ENCODE measurements at places on chromosomes 13 and 19. TPM values are rescaled to one million over a fixed set of nuclear protein-coding genes. Genes with fewer than 3 reads are reported as not detected.
A peak's percentile ranks its signal among the peaks of the same experiment; 100 is the strongest.

- no peak for DNase-seq
Measured at GRCh38 chr19:32018014-32018413, 327.4 kb upstream of the ZNF507 start.

DNA sequence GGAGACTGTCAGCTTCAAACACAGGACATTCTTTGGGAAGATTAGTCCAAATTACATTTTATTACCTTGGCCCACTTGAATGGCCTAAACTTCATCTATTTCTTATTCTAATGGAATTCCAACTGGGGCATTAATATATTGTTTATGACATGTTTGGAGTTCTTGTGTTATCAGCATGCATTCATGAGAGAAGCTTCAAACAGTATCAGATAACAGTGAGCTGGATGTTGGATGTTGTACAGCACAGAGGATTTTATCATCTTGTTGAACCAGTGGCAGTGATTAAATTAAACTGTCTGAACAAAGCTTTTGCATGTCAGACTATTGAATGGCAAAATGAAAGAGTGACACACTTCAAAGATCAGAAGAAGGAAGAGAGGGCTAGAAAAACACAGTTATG, 50.0 kb downstream of the MZT1 start:
- DNase-seq: no peak

- peak; percentile 60 for DNase-seq
Measured at GRCh38 chr13:43908156-43909126, 28.7 kb downstream of the LACC1 start.

- no peak for DNase-seq
Measured at GRCh38 chr13:28239374-28239773, 101.0 kb downstream of the PAN3 start.

Gene CADM4
- 26.0 TPM for total RNA-seq

Gene CGB8
- not detected for total RNA-seq

DNA sequence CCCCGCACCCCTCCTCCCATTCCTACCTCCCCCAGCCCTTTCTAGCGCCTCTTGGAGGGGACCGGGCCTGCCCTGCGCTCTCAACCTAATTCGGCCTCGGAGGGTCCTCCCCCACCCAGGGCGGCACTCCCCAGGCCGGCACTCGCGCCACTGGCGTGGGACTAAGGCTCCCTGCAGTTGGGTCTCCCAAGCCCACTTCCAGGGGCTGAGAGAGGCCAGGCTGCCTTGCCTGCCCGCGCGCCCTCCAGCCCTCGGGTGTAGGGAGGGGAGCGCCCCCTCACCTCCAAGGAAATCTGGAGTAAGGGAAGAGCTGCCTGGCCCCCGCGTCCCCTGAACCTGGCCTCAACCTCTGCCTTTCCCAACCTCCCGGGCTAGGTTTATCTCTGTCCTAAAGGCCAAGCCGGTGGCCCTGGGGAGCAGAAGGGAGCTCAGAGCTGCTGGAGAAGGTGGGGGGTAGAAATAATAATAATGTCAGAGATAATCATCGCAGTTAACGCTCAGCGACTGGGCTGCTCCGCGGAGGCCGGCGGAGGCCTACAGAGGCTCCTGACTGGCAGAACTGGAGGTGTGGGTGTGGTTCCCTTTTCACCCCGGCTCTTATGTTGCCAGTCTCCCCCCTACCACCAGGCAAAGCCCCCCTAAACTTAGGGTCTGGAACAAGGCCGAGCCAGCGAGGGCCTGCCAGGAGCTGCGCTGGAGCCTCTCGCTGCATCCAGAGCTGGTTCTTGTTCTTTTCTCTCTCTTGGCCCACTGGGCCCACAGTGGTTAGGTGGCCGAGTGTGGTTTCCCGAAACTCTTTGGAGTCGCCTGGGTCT, 9.6 kb downstream of the ZIC2 start:
- peak; percentile 68 for DNase-seq

- DNase-seq: no peak
Measured at GRCh38 chr19:47499371-47499770, 15.4 kb upstream of the KPTN start.

DNA sequence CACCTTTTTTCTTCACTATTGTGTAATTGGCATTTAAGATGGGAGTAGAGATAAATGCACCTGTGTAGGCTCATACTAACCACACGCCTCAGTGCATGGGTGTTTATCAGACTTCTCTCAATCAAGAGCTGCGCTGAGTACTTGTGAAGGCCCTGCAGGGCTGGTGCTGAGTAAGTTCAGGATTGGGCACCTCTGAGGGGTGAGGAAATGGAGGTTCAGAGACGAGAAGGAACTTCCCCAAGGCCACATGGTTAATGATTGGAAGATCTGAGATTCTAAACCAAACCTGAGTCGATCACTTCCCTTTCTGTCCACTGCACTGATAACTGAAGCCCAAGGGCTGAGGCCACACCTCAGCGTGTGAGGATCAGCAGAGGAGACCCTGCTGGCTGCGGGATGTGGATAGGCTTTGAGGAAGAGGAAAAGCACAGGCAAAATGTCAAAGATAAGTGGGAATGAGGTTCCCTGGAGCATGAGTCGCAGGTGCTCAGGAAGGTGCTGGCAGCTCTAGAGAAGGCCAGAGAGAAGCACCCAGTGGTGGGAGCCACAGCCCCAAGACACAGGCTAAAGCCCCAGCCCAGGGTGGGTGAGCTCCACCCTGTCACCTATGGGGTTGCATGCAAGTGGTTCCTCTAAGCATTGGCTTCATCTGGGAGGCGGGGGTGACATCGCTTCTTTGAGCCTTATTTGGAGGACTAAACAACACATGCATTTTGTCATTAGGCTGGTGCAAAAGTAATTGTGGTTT, 32.3 kb upstream of the GJB6 start:
- no peak for DNase-seq

- DNase-seq: no peak
Measured at GRCh38 chr13:36639610-36640009, 34.2 kb upstream of the SERTM1 start.

DNA sequence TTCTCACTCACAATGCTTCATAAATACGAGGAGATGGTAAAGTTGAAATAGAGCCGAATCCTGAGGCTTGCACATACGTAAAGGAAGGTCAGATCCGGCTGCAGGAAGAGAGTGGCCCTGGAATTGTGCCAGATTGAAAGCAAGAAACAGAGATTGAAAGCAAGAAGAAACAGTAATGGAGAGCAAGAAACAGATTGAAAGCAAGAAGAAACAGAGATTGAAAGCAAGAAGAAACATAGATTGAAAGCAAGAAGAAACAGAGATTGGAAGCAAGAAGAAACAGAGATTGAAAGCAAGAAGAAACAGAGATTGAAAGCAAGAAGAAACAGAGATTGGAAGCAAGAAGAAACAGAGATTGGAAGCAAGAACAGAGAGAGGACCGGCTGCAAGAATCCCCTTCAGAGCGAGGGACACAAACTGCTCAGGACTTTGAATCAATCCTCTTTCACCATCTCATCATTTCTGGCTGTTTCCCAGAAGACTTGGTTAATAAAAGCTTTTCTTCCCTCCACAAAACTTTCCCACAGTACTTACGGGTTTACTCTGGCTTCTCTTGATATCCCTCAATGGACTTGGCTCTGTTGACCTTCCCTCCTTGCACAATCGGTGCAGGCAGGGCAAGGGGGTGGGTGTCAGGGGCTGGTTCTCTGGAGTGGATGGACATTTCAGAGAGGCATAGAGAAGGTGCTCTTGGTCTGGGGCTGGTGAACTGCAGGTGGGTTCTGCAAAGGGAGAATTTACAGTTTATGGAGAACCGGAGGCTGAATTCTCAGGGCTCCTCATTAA, 25.5 kb downstream of the OR7A5 start:
- DNase-seq: no peak

DNA sequence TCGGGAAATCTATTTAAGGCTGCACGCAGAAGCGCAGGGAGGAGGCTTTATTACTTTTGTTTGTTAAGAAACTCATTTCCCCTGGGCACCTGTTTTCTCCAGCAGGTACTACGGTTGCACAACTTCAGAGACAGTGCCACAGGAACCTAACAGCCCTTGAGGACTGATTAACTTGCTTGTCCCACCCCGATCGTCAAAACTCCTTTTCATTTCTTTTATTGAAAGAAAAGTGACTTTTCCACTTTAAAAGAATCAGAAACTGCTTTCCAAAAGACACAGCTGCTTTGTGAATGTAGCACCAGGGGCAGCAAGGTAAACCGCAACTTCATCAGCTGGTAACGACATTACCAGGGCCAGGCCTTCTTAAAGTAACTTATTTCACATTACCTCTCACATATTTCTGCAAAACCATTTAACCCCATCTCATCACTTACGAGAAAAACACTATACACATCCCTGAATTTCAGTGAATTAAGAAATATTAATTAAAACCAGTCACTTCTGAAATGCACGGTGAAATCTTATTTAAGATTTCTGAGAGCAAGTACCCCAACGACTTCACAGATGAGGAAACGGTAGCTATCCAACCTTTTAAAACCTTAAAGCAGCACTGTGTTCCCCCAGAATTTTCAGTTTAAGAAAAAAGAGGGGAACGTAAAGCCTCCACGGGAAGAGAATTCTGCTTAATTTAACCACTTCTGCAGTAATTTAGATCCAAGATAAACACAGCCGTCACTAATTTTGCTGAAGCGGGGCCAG, 1.4 kb downstream of the ANKRD10 start:
- no peak for DNase-seq

- DNase-seq: no peak
Measured at GRCh38 chr19:18393836-18394235, 3.6 kb downstream of the LRRC25 start.

GRCh38 chr13:97978651-97979050, 25.2 kb downstream of the IPO5 start:
- peak; percentile 66 for DNase-seq

Gene F2RL3
- not detected for total RNA-seq

Gene FFAR1
- total RNA-seq: not detected

Gene C19orf73
- 8.1 TPM for total RNA-seq

Gene EXOC3L2
- 0.35 TPM for total RNA-seq

GRCh38 chr13:24097667-24098066, 62.9 kb upstream of the SPATA13 start:
- no peak for DNase-seq

Gene CBY2
- total RNA-seq: not detected

- DNase-seq: no peak
Measured at GRCh38 chr13:91470681-91471080, 72.3 kb downstream of the GPC5 start.

GRCh38 chr19:18764591-18765051, 26.5 kb downstream of the COMP start:
- no peak for DNase-seq

DNA sequence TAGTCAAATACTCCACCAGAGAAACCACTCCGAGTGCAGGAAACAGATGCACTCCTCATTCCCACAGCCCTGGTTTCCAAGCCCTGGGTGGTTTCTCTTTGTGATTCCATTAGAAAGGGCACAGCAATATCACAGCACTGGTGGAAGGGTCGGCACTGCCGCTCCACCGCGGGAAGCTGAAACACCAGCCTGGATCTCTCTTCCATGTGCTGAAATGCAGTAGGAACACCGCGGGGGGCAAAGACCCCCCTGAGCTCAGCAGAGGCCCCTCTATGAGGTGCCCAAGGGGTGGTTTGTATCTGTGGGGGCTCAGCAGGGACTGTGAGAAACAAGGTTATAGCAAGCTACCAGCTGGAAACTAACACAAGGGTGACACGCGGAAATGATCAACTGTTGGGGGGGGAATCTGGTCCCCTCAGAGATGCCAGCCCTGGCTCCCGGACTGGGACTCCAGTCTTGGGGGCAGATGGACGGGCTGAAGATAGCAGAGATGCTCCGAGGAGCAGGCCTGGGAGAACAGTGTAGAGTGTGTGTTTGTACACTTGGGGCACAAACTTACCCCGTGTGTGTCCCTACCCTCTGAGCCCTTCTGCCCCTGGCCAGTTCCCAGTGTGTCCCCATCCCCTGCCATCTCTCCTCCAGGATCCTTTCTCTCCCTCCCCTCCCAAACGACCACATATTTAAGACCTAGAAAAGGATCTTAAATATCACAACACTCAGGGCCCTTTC, 1.8 kb downstream of the ZFR2 start:
- DNase-seq: no peak

DNA sequence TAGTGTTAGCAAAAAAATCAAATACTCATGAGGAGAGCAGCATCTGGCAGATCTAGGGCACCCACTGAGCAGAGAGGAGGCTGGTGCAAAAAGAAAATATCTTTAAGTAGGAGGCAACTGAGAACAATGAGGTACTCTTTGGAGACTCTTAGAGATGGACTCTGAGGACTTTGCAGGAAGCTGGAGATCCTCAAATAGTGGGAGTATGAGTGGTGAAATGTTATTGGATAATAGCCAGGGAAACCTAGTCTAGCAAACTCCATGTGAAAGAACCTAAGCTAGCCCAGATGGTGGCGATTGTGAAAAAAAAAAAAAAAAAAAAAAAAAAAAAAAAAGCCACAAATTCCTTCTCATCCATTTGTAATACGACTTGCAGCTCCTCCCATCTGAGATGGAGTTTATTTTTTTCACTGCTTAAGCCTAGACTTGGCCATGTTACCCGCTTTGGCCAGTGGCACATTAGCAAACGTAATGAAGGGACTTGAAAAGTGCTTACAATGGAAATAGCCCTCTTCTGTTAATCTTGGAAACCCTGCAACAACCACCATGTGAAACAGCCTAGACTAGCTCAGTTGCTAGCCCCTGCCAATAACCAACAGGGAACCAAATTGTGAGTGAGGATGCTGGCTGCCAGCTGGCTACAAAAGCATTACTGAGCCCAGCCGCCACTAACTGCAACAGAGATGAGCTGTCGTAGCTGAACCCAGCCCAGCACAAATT, 476.2 kb downstream of the KLF12 start:
- DNase-seq: no peak

DNA sequence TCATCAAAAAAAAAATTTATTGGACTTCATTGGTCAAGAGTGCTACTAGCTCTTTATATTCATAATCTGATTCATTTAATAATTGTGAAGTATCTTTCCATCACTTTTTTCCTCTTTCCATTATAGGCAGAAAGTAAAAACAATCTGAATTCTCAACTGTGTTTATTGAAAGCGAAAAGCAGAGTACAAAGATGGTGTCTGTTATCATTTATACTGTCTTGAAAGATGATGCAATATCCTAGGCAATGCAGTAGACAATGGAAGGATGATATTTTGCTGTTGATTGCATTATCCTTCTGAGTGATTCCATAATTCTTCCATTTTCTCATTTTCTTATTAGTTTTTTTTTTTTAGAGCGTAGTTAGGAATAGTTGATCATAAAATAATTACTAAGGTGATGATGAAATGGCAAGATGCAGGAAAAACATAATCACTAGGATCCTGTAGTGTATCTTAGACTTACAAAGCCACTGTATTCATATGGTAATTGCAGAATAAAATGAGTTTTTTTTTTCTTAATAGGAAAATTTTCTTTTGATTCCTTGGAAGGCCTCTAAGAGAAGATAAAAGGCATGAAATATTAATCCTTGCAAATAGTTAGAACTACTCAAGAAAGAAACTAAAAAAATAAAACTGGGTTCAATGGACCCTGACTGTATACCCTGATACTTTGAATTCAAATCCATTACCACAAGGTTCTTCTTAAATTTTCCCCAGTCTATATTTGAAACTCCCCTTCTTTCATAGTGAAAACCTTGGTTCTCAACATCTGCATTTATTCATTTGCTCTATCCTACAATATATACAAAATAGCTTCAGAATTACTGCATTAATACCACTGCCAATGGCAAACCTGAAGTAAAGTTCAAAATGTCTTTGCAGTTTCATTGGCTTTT, 11.6 kb downstream of the URI1 start:
- DNase-seq: no peak

GRCh38 chr19:22066886-22067285, 14.6 kb downstream of the ZNF257 start:
- DNase-seq: no peak
